NCI-H82 (cell line): ENCODE measurements at places on chromosomes 5 and 9.

DNA sequence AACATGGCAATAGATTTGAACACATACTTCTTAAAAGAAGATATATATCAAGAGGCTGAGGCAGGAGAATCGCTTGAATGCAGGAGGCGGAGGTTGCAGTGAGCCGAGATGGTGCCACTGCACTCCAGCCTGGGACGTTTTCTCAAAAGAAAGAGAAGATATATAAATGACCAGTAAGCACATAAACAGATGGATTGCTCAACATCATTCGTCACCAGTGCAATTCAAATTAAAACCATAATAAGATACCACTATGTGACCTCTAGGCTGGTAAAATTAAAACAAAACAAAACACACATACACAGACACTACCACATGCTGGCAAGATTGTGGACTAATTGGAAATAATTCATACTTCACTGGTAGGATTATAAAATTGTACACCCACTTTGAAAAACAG is 5.3 kb upstream of the TXN start:
- no peak for DNase-seq

DNA sequence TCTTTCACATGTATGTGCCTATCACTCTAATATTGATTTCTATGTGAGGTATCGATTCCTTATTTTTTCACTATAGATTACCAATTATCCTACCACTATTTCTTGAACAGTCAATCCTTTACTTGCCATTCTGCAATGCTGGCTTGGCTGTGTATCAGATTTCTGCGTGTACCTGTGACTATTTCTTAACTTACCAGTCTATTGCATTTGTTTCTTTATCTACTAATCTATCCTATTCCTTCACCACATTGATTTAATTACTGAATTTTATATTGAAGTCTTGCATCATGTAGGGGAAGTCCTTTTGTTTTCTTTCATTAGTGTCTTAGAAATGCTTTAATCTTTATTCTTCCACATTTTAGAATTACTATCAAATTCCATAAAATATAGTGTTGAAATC is 684.8 kb downstream of the LRRC70 start:
- DNase-seq = no peak

DNA sequence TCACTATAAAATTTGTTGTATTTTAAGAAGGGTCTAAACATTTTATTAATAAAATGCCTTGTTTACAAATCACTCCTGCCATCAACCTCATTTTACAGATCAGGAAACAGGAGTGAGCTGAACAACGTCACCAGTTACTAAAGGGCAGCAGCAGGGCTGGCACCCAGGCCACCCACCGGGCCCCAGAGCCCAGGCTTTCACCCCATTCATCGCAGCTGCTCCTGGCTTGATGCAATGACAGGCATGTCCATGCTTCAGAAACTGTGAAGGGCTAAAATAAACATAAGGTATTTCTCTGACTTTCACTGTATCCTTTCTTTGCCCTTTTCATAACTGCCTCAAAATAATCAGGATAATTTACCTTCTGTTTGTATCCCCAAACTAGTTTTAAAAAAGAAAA is 18.1 kb downstream of the MED27 start:
- no peak for DNase-seq

GRCh38 chr9:32877639-32878217 is 94.4 kb downstream of the TMEM215 start:
- DNase-seq = no peak

DNA sequence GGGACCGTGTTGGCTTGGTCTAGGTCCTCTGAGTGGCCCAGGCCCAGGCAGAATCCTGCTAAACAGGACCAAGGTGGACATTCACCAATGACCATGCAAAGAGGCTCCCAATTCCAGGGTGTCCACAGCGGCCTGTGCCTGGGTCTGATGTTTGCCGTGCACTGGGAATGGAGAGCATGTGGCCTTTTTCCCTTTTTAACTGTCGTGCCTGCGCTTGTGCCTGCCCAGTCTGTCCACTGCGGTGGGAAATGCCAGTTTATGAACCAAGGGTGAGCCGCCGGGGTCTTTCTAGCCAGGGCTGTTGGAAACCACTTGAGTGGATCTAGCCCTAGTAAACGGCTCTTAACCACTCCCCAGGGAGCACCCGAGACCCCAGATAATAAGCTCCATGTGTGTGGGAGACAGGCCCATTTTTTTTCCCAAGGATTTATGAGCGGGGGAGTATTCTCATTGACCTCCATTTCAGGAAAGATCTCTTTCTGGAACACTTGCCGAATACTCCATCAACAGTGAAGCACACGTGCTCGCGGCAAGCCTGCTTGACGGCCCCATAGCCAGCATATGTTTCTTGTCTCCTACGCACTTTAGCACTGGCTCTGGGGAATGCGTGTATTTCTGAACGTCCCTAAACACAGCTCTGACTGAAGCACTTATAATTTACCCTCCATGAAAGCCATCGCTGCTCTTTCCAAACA is 93.2 kb upstream of the PHYKPL start:
- peak; percentile 48 for DNase-seq

- peak; percentile 44 for DNase-seq
Measured at GRCh38 chr5:56429110-56429561, 196.0 kb upstream of the ANKRD55 start.

DNA sequence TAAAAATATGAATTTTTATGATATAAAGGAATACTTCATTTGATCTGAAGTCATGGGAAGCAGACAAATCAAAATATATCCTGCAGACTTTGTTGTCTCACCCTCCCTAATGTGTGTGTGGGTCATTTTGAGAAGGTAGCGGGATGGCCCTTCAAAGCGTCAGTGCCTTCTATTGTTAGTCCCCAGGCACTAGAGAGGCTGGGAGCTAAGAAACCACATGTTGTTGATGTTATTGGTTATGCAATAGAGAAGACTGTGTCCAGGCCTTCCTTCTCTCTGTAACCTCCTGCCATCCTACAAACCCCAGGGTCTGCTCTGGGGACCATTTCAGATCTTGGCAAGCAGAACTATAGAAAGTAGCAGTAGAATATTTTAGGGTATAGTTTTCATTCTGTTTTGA is 94.7 kb downstream of the NLN start:
- no peak for DNase-seq

- DNase-seq = no peak
Measured at GRCh38 chr9:80538976-80539375, 967.2 kb downstream of the TLE4 start.
